H7 (cell line): ENCODE measurements at places on chromosomes 11 and 22.

DNA sequence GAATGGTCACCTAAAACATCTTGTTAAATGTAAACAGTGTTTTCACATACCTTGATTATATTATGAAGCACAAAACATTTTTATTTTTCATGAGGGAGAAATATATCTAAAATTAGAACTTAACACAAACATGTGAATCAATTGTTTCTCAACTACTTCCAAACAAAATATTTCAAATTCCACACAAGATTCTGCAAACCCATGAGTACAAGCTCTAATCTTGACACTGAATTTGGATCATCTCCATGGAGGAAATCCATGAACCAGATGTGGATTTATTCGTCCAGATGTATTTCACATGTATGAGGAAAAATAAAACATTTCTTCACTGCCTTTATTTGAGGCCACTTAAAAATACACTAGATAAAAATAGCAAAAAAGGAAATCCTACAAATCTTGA lies 184.2 kb downstream of the SBF2 start:
- no peak for DNase-seq

DNA sequence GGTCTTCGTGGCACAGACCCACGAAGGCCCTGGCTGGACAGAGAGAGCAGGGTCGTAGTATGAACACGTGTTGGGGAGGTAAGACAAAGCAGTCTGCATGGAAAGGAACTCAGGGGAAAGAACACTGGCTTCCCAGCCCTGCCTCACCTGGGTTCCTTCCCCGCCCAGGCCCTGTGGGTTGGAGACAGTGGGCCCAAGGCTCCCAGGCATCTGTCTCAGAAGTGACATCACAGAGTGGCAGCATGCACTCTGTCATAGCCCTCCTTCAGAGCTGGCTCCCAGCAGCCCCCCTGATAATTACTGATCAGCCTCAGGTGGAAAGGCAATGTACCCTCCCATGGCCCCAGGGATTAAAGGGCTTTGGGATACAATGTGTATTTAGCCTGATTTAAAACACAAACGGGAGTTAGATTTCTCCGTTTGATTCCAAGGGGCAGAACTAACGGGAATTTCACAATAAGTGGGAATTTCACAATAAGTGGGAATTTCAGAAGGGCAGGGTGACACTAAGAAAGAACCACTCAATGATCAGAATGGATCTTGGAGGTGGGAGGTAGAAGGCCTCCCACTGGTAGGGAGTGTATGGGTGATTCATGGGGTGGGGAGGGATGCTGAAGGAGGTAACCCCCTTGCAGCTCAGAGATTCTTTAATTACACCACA lies 65.1 kb downstream of the SLC22A12 start:
- no peak for DNase-seq

DNA sequence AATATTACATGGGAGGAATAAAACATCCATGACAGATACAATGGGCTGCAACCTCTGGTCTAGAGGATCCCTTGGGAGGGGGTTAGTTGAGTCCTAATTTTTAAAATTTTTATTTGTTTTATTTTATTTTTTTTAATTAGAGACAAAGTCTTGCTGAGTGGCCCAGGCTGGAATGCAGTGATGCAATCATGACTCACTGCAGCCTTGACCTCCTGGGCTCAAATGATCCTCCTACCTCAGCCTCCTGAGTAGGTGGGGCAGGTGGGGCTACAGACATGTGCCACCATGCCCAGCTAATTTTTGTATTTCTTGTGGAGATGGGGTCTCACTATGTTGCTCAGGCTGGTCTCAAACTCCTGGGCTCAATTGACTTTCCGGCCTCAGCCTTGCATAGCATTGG lies 43.1 kb downstream of the FDX1 start:
- DNase-seq: no peak

DNA sequence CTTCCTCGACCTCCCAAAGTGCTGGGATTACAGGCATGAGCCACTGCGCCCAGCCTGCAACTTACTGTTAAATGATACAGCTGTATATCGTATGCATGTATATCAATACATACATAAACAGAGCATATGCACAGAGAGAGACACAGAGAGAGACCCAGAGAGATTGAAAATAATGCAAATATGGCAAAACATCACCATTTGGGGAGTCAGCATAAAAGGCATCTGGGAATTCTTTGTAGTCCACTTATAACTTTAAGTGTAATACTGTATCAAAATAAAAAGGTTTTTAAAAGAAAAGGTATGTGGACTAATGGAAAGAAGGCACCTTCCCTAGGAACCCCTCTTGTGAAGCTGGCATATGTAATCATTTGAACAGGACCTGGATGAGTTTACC lies 21.8 kb downstream of the ALX4 start:
- no peak for DNase-seq

GRCh38 chr11:12560861-12561260 lies 113.4 kb upstream of the TEAD1 start:
- no peak for DNase-seq

GRCh38 chr22:47396105-47396504 lies 633.7 kb downstream of the TBC1D22A start:
- peak; percentile 10 for DNase-seq

- peak; percentile 7 for DNase-seq
Observed at GRCh38 chr11:20443596-20443995, 56.1 kb downstream of the PRMT3 start.

- no peak for DNase-seq
Observed at GRCh38 chr11:54930930-54931329, 224.3 kb downstream of the OR4A5 start.

- DNase-seq: no peak
Observed at GRCh38 chr11:114197799-114198500, 98.2 kb upstream of the NNMT start.

- DNase-seq: peak; percentile 63
Observed at GRCh38 chr22:19872779-19873137, 18.1 kb upstream of the GNB1L start.

- peak; percentile 47 for DNase-seq
Observed at GRCh38 chr11:11510939-11511338, 110.9 kb downstream of the GALNT18 start.

GRCh38 chr11:119338965-119339588 lies 1.6 kb downstream of the C1QTNF5 start:
- peak; percentile 54 for DNase-seq

DNA sequence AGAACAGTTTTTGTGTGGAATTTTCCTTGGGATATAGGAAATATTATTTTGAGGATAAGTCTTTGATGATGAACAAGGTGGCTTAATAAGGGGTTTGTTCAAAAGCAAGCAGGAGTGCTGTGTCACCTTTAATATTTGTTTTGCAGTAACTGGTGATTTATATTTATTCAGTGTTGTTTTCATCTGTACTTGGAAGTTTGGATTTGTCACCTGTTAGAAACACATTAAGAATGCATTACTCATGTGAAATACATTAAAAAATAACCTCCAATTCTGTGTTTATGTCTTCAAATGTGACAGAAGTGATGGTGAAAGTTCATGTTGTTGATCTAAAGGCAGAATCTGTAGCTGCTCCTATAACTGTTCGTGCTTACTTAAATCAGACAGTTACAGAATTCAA lies 70.5 kb downstream of the DKK3 start:
- no peak for DNase-seq

GRCh38 chr11:77075425-77075905 lies 8.7 kb downstream of the CAPN5 start:
- peak; percentile 21 for DNase-seq

- DNase-seq: no peak
Observed at GRCh38 chr22:27318516-27318915, 483.0 kb downstream of the MN1 start.

- no peak for DNase-seq
Observed at GRCh38 chr11:1690167-1691025, 6.6 kb upstream of the KRTAP5-6 start.

DNA sequence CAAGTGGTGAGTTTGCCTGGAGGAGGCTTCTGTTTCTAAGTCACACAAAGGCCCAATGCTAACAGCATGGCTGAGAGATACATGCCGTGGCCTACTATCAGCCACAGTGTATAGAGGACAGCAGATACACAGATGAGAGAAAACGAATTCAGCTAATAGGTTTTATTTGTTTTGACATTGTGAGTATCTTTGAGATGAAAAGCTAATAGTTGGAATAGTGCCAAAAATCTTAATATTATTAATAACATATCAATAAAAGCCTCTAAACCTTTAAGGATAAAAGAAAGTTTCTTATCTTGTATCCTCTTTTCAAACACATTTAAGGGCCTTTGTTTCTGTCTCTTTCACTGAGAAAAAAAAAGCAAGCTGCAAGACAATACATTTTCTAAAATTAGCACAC lies 30.5 kb upstream of the OLFML1 start:
- DNase-seq: no peak
